Urothelium cell line (cell line): ENCODE measurements at places on chromosomes 3 and 15.
A peak's percentile ranks its signal among the peaks of the same experiment; 100 is the strongest.

DNA sequence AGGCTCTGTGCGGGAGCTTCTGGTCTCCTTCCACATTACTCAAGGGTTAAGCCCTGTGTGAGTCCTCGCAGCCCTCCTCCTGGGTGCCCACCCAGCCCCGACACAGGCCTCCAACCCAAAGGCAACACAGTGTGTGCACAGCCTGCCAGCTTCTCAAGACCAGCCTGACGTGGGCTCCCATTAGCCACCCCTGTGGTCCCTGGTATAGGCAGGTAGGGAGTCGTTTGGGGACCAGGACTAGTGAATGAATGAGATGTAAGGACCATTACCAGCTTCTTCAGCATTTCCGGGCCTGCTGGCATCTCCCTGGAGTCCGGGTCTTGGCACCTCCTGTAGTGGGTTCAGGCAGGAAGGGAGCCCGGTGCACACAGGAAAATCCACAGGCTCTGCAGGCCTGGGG lies 20.2 kb upstream of the PLXNA1 start:
- no peak for DNase-seq

GRCh38 chr15:96720656-96721055 lies 390.2 kb downstream of the NR2F2 start:
- DNase-seq: no peak

DNA sequence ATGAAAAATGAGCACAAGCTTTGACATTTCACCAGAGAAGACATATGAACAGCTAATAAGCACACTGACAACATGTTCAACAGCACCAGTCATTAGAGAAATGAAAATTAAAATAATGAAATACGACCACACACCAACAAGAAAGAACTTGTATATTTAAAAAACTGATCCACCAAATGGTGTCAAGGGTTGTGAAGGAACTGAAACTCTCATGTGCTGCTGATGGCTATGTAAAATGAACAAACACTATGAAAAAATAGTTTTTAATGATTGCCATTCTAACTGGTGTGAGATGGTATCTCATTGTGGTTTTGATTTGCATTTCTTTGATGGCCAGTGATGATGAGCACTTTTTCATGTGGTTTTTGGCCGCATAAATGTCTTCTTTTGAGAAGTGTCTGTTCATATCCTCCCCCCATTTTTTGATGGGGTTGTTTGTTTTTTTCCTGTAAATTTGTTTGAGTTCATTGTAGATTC lies 193.8 kb downstream of the SCAPER start:
- DNase-seq: no peak

GRCh38 chr15:61839546-61839945 lies 220.7 kb downstream of the VPS13C start:
- DNase-seq: no peak

DNA sequence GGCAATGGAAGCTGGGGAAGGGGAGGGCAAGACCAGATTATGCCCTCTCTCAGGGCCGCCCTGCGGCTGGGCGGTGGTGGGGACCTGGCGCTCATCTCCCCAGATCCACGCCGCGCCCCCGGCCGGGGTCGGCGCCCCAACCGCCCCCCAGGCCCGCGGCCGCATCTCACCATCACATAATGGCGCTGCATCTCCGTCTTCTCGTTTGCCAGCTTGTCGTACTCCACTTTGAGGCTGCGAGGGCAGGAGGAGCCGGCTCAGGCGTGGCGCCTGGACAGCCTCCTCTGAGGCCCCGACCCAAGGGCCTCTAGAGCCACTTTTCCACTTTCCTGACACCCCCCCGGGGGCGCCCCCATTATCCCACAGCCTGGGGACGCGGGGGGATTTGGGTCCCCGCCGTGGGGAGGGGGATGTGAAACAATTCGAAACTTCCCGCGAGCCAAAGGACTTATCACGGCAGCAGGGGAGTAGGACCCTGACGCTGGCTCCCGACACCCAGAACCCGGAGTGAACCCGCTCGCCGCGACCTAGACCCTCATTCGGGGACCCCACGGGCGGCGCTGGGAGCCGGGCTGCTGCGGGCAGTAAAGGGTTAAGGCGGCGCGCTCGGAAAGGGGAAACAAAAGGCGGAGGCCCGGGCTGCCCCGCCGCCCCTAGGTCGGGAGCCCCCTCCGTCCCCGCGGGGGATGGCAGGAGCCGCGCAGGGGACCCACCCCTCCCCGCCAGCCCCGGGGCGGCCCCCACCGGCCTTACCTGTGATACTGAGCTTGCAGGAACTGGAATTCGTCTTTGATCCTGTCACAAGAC lies 2.1 kb downstream of the TLE3 start:
- peak; percentile 63 for DNase-seq

- no peak for DNase-seq
Measured at GRCh38 chr3:184710870-184711492, 883 bp downstream of the MAGEF1 start.
